Sigmoid colon (tissue), 7 donors: ENCODE measurements at places on chromosomes 5 and 9. TPM values are rescaled to one million over a fixed set of nuclear protein-coding genes. Genes with fewer than 3 reads are reported as not detected.

DNA sequence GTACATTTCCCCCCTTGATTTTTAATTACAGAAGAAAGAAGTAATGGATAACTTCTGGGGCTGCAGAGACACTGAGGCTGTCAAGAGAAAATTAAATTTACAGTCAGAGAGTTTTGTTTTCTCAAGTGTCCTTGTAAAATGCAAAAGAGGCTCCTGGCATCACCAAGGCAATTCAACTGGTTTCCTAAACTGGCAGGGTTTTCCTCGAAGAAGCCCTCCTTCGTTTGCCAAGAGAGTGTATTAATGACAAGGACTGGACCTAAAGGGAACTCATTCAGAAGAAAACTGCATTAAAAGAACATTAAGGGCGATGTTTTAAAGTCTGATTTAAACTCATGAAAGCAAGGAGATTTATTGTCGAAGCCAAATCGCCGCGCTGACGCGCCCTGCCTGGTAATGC, 476.9 kb downstream of the ZSWIM6 start:
- DNase-seq = no peak

DNA sequence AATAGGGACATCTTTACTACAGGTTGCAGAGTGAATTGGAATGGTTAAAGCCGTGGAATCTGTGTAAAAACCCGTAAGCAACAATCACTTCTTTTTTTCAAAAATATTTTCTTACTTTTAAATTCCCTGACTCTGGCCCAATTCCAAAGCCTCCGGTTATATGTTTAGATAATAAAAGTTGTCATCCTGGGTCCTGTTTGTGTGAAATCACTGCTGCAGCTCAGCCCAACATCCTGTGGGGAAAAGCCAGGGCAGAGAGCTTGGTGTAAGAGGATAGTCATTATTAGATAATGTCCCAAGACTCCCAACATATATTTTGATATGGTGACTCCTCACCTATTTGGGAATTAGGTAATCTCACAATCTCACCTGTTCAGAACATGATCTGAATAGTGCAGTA, 586.0 kb upstream of the BRINP1 start:
- no peak for DNase-seq

- DNase-seq = no peak
Observed at GRCh38 chr5:143279698-143280097, 123.8 kb downstream of the NR3C1 start.

DNA sequence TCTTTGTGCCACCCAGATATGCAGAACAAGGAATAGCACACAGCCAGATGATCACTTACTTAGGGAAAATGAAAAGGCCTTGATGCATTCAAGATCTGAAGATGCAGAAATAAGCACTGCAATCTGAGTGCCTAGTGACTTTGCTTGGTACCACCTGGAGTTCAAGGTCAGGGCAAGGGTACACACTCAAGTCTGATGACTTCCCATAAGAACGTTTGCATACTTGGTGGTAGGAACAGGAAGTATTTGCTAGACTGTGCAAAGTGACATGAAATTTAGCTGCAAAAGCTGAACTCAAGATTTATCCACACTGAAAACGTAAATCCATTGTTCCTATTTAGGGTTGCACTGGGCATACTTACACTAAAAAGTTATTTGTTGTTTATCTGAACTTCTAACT, 177.1 kb downstream of the PIK3R1 start:
- DNase-seq = no peak

DNA sequence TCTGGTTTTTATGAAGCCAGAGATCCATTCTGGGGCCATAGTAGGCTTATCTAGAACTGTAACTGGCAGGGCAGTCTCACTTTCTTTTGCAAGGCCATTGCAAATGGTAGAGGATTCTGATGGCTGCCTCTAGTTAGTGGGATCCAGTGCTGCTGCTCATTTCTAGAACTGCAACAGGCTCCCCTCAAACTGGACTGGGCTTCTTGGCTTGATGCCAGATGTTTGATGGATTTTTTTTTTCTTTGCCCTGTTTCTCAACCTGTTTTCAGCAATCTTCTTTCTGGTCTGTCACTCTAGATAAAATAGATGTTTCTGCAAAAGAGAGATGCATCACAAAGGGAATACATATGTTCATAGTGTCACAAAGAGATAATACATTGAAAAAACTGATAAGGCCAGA, 11.9 kb downstream of the CARTPT start:
- no peak for DNase-seq

DNA sequence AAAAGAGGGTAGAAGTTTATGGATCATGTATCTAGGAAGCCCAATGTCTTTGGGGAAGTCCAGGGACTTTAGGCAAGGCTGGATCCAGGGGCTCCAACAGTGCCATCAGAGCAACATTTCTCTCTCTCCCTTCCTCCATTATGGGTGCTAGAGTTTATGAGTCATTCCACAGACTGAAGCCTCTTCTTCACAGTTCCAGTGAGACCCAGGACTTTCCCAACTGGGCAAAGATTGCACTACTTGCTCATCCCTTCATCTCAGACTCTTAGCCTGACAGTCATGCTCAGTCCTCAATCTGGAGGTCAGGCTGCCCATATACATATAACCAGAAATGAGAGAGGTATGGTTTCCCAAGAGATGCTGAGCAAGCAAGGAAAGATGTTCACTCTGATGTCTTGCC, 110.7 kb downstream of the FEM1C start:
- DNase-seq = no peak

GRCh38 chr5:138440159-138441073, 1.6 kb downstream of the REEP2 start:
- DNase-seq = no peak

Gene FOXD4L6
- not detected for total RNA-seq

Gene STC2
- total RNA-seq = 9.9 TPM

Gene SPAG8
- 1.4 TPM for total RNA-seq
